IPS-NIHi11 (cell line): ENCODE measurements at places on chromosomes 6 and 20.

GRCh38 chr6:136184738-136185137, 65.4 kb downstream of the MTFR2 start:
- no peak for DNase-seq

- no peak for DNase-seq
Measured at GRCh38 chr6:57252975-57253374, 30.9 kb upstream of the RAB23 start.

GRCh38 chr6:99495466-99495865, 19.8 kb downstream of the USP45 start:
- DNase-seq = no peak

DNA sequence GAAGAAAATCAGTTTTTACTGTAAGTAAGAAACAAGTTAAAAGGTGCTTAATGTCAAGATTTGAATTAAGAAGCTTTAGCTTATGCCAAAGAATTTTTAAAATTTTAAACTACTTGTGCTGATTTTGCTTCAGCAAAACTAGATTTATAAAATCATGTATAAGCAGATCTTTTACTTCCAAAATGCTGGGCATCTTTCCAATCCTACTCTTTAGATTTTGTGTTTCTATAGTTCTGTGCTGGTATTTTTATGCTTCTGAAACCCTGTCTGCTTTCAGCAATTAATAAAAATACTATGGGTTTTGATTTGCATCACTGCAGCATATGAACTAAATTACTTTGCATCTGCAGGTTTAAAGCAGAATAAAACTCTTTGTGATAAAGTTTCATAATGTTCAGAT, 238.6 kb upstream of the RNF217 start:
- no peak for DNase-seq

DNA sequence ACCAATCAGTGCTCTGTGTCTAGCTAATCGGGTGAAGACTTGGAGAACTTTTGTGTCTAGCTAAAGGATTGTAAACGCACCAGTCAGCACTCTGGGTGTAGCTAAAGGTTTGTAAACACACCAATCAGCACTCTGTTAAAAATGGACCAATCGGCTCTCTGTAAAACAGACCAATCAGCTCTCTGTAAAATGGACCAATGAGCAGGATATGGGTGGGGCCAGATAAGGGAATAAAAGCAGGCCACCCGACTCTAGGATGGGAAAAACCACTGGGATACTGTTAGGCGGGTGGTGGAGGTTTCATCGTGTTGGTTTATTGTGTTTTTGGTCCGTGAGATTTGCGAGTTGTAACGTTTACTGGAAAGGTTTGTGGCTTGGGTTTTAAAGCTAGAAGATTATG, 25.5 kb upstream of the GFOD1 start:
- DNase-seq = no peak

DNA sequence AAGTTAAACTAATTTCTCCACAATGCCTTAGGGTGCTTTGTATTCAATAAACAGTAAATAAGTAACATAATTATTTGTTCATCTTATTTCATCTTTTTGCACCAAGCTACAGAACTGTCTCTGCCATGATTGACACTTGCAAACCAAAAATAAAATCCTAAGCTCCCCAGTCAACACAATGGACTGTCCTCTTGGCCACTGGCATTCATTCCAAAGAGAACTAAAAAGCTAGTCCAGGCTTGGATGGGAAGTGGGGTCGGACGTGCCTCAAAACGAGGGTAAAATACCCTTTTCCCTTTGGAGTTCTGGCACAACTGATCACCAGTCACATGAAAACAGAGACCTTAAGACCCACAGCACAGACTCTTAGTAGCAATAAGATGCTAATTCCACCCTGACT, 66.4 kb upstream of the THBS2 start:
- DNase-seq = no peak

DNA sequence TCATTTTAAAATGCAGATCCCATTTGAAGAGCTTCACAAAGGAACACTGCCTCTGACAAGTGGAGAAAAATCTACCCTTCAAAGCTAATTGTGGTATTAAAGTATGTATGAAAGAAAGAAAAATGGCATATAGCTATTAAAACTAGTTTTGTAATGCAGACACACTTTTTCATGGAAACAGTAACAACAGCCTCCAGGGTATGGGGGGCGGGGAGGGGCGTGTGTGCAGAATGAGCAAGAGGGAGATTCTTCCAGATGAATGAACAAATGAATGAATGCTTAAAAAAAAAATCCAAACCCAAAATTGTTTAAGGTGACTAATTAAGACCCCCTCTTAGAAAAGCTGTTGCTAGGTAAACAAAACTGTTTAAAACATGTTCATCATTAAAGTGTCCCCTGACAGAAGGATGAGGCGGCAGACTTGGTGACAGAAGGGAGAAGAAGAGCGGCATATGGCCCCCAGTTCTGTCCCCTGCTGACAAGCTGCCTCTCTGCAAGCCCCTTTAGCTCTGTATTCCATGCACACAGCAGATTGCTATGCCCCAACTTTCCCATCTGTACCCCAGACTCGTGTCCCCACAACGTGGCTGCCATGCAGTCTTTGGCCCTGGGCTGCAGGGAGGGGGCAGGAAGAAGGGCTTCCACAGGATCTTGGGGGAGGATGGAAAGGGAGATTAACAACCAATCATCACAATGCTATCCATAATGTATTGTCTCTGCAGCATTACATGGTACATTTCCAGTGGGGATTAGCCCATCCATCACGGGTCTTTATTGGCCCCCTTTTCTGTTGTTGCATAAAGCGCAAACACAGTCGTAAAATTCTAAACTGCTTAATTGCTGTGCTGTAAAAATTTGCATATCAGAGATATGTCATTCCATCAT, 108.4 kb upstream of the OLIG3 start:
- DNase-seq = no peak

GRCh38 chr6:124339610-124340334, 536.1 kb downstream of the NKAIN2 start:
- DNase-seq = no peak

- DNase-seq = no peak
Measured at GRCh38 chr20:40949346-40949745, 79.3 kb upstream of the TOP1 start.

GRCh38 chr6:46539866-46540265, 48.6 kb upstream of the RCAN2 start:
- DNase-seq = no peak

DNA sequence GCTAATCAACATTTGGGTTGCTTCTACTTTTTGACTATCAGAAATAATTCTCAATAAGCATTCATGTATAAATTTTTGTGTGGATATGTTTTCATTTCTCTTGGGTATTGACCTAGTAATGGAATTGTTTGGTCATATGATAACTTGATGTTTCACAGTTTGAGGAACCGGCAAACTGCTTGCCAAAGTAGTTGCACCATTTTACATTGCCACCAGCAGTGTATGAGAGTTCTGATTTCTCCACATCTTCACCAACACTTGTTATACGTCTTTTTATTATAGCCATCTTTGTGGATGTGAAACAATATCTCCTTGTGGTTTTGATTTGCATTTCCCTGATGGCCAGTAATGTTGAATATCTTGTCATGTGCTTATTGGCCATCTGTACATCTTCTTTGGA, 42.6 kb upstream of the TGM2 start:
- no peak for DNase-seq

DNA sequence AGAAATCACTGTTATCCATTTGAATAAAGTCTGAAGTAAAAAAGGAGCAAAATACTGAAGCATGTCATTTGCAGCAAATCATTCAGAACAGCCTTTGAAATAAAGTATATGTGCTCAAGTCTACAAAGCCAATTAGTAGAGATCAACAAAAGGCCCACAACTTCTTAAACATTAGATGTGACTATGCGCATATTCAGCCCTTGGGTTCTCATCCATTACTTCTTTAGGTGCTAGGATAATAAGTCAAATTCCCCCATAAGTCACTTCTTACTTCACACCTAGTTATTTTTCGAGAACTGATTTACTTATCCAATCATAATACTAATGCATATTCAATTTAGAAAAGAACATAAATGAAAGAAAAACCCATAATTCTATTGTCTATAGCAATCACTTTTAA, 31.0 kb downstream of the PHIP start:
- DNase-seq = no peak

- DNase-seq = no peak
Measured at GRCh38 chr20:38272961-38273360, 12.4 kb upstream of the KIAA1755 start.

- DNase-seq = no peak
Measured at GRCh38 chr6:82612475-82613039, 248.9 kb downstream of the TPBG start.

DNA sequence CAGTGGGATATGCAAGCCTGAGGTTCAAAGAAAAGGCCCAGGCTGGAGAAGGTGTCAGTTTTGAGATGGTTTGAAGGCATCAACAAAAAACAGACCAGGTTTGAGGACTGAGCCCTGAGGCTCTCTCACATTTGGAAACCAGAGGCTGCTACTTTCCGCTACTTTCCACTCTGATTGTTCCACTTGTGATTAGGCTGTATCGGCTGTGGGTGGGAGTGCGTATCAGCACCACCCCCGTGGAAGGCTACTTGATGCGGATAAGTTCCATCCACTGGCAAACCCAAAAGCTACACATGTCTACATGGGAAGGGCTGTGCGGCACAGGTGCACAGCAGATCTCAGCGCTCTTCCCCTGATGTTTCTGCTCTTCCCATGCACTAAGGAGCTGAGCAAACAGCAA, 198.7 kb downstream of the GMPR start:
- no peak for DNase-seq

DNA sequence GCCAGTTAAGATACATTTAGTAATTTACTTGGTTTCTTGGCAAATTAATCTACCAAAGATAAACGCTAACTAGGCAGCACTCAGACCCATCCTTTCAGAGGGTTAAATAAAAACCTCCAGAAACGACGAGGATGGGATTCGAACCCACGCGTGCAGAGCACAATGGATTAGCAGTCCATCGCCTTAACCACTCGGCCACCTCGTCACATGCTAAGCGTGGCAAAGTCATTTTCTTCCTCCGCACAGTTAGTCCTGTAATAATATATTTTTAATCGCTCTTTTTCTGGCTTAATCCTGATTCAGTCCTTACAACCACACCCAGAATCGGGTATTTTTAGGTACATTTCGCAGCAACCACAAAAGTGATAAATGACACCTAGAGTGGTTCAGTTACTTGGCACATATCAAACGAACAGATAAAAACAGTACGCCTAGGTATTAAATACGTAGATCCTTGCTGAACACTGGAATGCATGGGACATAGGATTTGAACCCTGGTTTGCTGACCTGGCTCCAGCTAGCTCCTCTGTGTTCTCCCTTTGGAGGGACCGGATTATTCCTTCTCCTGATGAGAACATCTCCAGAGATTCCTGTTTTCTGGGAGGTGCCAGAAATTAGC, 71.6 kb downstream of the GPX5 start:
- DNase-seq = peak; percentile 41

- peak; percentile 43 for DNase-seq
Measured at GRCh38 chr6:10411971-10412460, 2.9 kb downstream of the TFAP2A start.

- no peak for DNase-seq
Measured at GRCh38 chr6:130966344-130966980, 96.6 kb downstream of the EPB41L2 start.

DNA sequence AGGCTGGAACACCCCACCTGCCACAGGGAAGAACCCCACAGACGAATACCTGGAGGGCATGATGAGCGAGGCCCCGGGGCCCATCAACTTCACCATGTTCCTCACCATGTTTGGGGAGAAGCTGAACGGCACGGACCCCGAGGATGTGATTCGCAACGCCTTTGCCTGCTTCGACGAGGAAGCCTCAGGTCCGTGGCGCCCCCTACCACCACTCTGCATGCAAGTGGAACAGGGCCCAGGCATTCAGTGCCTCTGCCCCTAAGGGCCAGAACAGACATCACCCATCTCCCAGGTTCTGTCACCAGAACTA, 6.6 kb downstream of the MYL9 start:
- DNase-seq = peak; percentile 58

DNA sequence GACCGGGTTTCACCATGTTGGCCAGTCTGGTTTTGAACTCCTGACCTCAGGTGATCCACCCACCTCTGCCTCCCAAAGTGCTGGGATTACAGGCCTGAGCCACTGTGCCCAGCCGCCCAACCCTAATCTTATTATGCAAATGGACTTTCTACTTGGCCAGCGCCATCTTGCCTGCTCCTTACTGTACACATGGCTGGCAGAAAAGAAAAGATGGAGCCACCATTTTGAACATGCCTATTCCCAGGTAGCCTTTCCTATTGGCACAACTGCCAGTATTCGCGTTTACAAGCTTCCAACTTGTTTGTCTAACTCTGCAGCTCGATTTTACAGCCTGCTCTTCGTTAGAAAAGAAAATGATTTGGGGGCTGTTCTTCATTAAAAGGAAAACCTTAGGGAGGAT, 84.3 kb downstream of the WDR27 start:
- DNase-seq = no peak

- DNase-seq = no peak
Measured at GRCh38 chr6:114084327-114084890, 113.5 kb upstream of the HDAC2 start.

- peak; percentile 52 for DNase-seq
Measured at GRCh38 chr20:17871181-17871580, 97.4 kb downstream of the SNX5 start.

- no peak for DNase-seq
Measured at GRCh38 chr20:51156041-51156982, 133.4 kb upstream of the KCNG1 start.

DNA sequence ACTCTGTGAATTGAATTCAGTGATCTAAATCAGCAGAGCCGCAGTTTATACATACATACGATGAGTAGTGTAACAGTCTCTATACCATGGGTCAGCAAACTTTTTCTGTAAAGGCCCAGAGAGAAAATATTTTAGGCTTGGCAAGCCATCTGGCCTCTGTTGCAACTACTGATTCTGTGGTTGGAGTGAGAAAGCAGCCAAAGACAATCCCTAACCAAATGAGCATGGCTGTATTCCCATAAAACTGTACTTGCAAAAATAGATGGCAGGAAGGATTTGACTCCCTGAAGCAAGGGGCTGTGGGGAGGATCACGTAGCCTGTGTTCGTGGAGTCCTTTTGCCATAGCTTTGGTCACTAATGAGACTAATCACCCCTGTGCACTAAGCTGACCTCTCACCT, 17.9 kb upstream of the MOCS1 start:
- no peak for DNase-seq

DNA sequence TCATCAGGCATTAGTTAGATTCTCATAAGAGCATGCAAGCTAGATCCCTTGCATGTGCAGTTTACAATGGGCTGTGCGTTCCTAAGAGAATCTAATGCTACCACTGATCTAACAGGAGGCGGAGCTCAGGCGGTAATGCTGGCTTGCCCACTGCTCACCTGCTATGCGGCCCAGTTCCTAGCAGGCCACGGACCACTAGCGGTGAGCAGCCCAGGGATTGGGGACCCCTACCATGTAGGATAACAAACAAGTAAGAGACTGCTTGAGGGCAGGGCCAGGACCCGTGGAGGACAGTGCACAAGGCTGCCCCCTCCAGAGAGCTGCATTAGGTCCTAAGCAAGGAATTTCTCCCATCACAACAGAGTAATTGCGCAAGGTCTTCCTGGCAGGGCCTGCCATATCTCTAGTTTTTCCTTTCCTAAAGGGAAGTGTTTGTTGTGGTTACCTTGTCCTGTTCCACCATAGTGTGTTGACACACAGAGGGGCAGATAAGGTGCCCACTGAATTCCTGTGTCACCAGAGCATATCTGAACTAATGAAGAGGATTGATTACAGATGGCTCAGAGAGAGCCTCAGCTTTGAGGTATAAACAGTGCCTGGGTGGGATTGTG, 58.0 kb downstream of the PACRG start:
- DNase-seq = no peak

GRCh38 chr6:34149831-34150400, 4.0 kb upstream of the GRM4 start:
- DNase-seq = no peak
